ENCODE measurements at places on chromosomes 7 and 10. TPM values are rescaled to one million over a fixed set of nuclear protein-coding genes. Genes with fewer than 3 reads are reported as not detected.

The MET gene
- 0.81 TPM for polyA plus RNA-seq

The CDK1 gene
- 1.1 TPM for polyA plus RNA-seq

The UPK3BL1 gene
- polyA plus RNA-seq = 11.3 TPM

The FAM13C gene
- polyA plus RNA-seq = 21.4 TPM

The STEAP4 gene
- polyA plus RNA-seq = 200 TPM

The LIPM gene
- not detected for polyA plus RNA-seq

The ARHGAP22 gene
- 1.1 TPM for polyA plus RNA-seq

The FXYD4 gene
- not detected for polyA plus RNA-seq

The ZNF277 gene
- polyA plus RNA-seq = 30.6 TPM

The CPA2 gene
- polyA plus RNA-seq = 0.56 TPM

The PPRC1 gene
- 35.2 TPM for polyA plus RNA-seq

The C1QL3 gene
- polyA plus RNA-seq = not detected

The TM9SF3 gene
- polyA plus RNA-seq = 19.9 TPM

The ECHDC3 gene
- 14.8 TPM for polyA plus RNA-seq

The NEBL gene
- 26.4 TPM for polyA plus RNA-seq
